Neural crest cell (in vitro differentiated cells): ENCODE measurements at places on chromosomes 6 and 20.
A peak's percentile ranks its signal among the peaks of the same experiment; 100 is the strongest.

- no peak for DNase-seq
Observed at GRCh38 chr6:145271040-145271439, 464.3 kb downstream of the EPM2A start.

DNA sequence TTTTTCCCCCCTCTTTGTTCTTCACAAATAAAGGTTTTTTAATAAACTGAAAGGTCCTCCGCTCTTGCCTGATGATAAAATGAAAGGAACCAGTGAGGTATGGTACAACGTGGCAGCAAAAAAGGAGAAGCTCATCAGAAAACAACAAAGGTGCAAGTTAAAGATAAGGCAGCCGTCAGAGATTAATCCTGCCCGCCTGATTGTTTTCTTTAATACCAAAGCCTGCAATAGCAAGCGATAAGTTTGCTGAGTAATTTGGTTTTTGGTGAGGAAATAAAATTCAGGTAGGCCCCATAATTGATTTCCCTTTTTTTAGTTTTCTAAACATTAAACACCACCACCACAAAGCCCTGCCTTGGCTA is 177.9 kb downstream of the MBOAT1 start:
- DNase-seq: no peak

- DNase-seq: no peak
Observed at GRCh38 chr20:3653921-3654320, 9.3 kb downstream of the GFRA4 start.

- no peak for DNase-seq
Observed at GRCh38 chr6:162962093-162962492, 234.3 kb downstream of the PACRG start.

- DNase-seq: no peak
Observed at GRCh38 chr20:62832212-62832922, 15.5 kb downstream of the COL9A3 start.

DNA sequence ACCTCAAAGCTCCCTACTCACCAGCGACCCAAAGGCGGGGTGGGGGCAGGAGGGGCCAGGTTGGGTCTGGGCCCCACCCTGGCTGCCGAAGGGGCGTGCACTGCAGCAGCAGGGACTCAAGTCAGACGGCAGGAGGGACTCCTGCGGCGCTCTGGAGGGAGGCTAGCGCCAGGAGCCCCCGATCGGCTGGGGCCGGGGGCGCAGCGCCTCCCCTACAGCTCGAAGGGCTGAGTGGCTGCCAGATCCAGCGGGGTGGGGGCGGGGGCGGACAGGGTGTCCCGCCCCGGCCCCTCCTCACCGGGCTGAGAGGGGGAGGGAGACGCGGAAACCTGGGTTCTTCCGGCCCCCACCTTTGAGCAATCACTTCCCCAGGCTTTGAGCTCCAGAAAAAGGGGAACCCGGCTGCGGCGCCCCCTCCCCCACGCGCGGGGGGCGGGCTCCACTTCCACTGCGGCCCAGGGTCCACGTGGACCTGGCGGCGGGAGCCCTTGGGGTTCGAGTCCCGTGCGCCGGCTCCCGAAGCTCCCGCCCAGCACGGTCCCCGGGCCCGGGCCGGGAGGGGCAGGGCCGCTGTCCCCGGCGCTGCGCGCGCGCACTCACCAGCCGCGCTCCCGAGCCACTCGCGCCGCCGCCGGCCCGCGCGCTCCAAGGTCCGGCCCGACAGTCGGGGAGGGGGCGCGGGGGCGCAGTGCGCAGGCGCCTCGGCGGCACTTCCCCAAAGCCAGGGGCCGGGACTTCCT is at the start of gene RGS19:
Gene RGS19, minus strand, starts transcription at position 246 of the 740 bp plus-strand sequence. CDS start 2,632 bp downstream, outside the sequence.
- DNase-seq: peak; percentile 60

- DNase-seq: no peak
Observed at GRCh38 chr6:49782293-49782692, 4.8 kb downstream of the PGK2 start.

GRCh38 chr6:8400663-8401062 is 34.7 kb downstream of the SLC35B3 start:
- DNase-seq: no peak

GRCh38 chr6:144515761-144516160 is 230.6 kb downstream of the UTRN start:
- no peak for DNase-seq

DNA sequence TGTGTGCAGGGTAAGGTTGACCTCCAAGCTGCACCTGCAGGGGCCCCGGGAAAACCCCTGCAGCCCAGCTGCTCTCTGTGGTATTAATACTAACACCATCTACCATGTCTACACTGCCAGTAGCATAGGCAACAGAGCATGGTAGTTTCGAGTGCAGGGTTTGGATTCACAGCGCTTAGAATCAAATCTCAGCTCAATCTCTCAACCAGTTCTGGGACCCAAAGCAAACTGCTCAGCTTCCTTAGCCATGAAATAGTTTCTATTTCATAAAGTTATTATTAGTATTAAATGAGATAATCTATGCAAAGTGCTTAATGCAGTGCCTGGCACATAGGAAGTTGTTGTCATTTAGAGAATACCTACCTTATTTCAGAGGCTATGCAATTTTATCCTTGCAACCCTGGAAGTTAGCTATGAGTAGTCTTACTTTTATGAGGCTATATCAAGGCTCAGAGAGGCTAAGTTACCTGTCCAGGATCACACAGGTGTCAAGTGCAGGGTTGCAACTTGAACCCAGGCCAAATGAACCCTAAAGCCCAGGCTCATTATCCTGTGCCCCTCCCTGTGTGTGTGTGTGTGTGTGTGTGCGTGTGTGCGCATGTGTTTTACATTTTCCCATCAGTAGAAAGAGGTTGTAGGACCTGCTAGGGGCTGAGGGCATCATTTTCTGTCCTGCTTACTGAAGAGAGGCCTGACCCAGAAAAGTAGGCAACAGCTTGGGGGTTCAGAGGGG is 27.6 kb upstream of the MRPS18A start:
- DNase-seq: no peak

- no peak for DNase-seq
Observed at GRCh38 chr6:6918216-6918983, 189.4 kb upstream of the RREB1 start.

GRCh38 chr6:135658481-135658880 is 160.9 kb upstream of the AHI1 start:
- no peak for DNase-seq

GRCh38 chr20:38338849-38339520 is 7.3 kb upstream of the LBP start:
- no peak for DNase-seq

GRCh38 chr20:5652626-5653553 is 97.3 kb upstream of the SHLD1 start:
- no peak for DNase-seq

- DNase-seq: no peak
Observed at GRCh38 chr6:45473121-45473993, 95.6 kb upstream of the SUPT3H start.

DNA sequence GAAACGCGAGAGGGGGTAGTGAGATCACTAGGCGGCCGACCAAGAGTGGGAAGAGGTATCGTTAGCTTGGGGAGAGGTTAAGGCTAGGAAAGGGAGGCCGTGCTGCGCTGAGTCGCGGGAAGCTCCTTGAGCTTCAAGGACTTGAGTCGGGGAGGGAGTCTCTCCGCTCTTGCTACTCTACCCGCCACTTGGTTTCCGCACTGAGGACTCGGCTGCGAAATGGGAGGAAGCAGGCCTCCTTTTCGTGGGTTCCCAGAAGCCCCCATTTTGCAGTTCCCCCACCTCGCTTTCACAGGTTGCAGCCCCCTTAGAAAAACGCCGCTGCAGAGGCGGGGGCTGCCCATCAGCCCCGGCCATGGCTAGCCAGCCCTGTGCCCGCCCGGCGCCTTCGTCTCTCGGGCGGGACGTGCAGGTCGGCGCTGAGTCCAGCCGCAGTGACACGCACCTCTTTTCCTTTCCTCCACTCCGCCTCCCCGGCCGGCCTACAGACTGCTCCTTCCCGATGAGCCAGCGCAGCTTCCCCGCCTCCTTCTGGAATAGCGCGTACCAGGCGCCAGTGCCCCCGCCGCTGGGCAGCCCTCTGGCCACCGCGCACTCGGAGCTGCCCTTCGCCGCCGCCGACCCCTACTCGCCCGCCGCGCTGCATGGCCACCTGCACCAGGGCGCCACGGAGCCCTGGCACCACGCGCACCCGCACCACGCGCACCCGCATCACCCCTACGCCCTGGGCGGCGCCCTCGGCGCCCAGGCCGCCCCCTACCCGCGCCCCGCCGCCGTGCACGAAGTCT is 4.9 kb downstream of the VGLL2 start:
- DNase-seq: no peak

GRCh38 chr6:166738386-166739116 is 111.5 kb upstream of the RPS6KA2 start:
- no peak for DNase-seq

GRCh38 chr6:88561954-88562315 is 395.8 kb upstream of the CNR1 start:
- DNase-seq: no peak

DNA sequence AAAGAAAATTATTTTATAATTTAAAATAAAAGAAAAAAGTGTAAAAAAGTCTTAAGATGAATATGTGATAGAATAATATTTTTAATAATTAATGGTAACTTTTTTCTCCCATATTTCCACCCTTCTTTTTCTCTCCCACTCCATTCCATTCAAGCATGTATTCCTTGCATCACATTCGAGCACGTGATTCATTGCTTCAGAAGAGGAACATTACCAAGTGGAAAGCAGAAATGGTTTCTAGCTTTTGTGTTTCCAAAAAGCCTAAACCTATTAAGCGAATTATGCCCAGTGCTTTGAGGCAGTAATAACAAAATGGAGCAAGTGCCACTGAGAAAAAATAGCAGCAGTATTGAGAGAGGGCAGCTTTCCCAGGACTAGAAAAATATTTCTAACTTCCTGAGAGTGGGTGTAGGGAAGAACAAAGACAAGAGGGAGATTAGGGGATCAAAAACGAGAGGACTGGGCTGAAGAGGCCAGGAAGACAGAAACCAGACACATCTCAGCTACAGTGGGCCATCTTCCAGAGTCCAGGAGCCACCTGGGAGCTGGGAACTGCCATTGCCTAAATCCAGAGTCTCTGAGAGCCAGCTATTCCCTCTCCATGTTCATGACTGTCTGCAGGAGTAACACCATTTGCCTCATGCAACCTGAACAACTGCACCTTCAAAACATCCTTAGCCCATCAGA is 15.0 kb upstream of the AKIRIN2 start:
- DNase-seq: no peak

GRCh38 chr6:13615792-13616120 is 621 bp downstream of the NOL7 start:
- DNase-seq: peak; percentile 30

GRCh38 chr6:143594647-143595046 is 83.1 kb upstream of the PHACTR2 start:
- DNase-seq: no peak
